Thymus (tissue), 14 donors: ENCODE measurements at places on chromosomes 16 and 17.

DNA sequence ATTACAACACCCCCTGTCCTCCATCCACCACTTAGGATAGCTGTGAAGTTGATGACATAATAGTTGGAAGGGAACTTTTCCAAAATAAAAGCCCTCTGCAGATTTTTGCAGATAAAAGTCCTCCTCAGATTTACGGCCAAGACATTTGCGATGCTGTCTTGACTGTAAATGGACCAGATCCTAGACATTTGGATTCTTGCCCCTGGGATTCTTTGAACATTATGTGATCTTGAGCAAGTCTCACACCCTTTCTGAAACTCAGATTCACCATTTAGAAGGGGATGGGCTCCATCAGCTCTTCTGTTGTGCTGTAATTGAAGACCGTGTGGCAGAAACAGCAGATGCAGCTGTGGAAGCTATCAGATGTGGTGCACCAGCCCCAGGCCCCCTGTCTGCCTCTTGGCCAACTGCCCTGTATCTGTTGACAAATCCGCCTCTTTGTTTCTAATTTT lies 153.9 kb upstream of the CACNG3 start:
- peak; percentile 24 for DNase-seq

DNA sequence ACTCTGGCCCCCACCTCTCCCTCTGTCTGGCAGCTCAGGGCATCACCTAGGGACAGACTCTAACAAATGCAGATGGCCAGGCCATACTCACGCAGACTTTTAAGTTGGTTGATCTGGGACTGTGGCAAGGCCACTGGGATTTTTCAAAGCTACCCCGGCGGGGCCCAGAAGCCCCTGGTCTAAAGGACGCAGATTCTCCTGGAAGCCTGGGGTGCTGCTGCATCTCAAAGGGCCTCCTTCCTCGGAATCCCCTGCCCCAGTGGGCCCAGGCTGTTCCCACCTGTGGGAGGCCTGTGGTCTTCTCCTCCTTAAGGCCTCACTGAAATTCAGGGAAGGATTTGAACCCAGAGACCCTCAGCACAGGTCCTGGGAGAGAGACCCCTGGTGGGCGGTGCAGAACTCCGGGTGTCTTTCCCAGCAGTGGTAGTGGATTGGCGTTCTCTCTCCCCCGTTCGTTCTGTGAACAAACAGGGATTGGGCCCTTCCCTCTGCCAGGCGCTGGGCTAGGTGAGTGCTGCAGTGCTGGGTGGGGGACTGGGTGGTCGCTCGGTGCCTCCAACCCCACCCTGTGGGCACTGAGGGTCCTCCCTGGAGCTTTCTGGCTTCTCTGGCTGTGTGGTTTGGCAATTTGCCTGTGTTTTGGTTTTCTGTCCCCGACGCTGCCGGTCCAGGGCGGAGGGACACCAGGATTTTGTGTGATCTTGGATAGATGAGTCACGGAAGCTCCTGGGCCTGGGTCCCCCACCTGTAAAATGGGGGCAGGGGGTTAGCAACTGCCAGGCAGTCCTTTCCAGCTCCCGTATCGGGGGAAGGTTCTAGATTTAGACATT lies 160.5 kb upstream of the GSE1 start:
- no peak for DNase-seq

DNA sequence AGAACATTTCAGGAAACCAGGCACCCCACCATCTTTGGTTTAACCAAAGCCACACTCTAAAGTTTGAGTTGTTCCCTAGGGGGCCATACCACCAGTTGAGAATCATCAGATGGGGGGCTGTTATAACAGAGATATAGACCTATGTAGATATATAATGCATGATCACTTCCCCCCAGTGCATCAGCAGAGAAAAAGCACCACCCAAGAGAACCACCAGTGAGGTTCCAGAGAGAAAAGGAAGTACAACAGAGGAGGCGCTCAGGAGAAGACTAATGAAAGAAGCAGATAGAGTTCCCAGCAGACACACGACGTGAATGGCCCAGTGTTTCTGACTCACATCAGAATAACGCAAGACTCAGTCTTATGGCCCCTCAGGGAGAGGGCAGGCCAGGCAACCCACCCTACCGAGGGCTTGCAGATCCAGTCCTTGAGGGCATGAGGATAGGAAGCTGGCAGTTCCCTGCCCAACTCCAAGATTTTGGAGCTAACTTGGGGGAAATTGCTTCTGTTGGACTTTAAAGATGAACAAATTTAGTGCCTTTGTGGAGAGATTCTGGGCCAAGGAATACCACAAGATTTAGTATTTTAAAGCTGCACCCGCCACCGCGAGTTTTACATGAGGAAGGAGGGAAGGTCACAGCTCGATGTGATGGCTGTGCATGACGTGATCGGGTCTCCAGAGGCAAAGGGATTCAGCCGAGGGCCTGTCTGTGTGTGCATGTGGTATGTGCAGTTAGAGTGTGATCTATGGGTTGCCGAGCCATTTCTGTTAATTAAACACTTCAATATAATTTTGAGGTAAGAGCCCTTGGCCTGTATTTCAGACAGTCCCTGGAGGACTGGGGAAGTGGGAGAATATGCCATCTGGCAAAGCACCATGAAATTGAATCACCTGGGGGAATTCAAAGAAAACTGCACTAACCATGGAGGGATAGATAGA lies 53.1 kb downstream of the AIPL1 start:
- no peak for DNase-seq

- DNase-seq, result no peak
These were observed 27.2 kb upstream of the METRNL start for GRCh38 chr17:83052241-83052564.

- peak; percentile 75 for DNase-seq
These were observed 37.7 kb downstream of the DUSP14 start for GRCh38 chr17:37527249-37527851.

- no peak for DNase-seq
These were observed 355.0 kb downstream of the GRIN2A start for GRCh38 chr16:9827062-9827752.

- no peak for DNase-seq
These were observed 9.9 kb downstream of the TSPOAP1 start for GRCh38 chr17:58318627-58319172.

GRCh38 chr17:3857261-3858105 lies 11.4 kb upstream of the NCBP3 start:
- DNase-seq, result no peak

- DNase-seq, result no peak
These were observed 104.5 kb downstream of the HS3ST4 start for GRCh38 chr16:25796239-25796638.

GRCh38 chr17:50218771-50219315 lies 17.4 kb upstream of the COL1A1 start:
- DNase-seq, result no peak

GRCh38 chr16:51818342-51818944 lies 667.4 kb upstream of the SALL1 start:
- DNase-seq, result no peak

DNA sequence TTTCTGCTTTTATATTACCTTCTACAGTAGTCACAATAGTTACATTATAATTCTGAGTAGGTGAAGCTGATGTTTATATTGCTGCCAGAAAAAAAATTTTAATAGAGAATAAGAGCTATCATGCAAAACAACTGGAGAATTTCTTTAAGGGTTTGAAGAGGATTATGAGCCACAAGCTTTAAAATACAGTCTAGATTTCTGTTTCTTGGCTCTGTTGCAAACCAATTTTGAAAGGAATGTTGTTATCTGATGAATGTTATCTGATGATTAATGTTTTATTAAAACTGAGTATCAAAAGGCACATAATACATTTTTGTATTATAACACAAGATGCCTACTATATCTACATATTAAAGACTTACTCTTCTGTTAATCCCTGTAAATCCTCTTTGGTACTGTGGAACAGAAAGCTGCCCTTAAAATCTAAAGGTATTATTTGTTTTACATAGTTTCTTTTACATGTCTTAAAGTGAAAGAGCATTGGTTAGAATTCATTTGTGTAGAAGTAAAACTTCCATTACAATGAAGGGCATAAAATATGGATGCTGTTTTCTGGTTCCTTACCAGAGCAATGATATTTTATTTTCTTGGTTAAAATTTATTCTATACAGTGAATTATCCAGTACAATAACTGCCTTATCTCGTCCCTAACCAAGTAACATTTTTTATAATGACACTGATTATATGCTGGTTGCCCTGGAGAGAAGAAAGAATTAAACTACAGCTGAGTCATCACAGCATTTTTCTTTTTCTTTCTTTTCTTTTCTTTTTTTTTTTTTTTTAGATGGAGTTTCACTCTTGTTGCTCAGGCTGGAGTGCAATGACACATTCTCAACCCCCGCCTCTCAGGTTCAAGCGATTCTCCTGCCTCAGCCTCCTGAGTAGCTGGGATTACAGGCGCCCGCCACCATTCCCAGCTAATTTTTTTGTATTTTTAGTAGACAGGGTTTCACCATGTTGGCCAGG lies 205.7 kb downstream of the TANC2 start:
- no peak for DNase-seq

GRCh38 chr17:50818921-50819657 lies 16.3 kb upstream of the WFIKKN2 start:
- no peak for DNase-seq

- DNase-seq, result no peak
These were observed 40.2 kb downstream of the REXO5 start for GRCh38 chr16:20846551-20846950.

DNA sequence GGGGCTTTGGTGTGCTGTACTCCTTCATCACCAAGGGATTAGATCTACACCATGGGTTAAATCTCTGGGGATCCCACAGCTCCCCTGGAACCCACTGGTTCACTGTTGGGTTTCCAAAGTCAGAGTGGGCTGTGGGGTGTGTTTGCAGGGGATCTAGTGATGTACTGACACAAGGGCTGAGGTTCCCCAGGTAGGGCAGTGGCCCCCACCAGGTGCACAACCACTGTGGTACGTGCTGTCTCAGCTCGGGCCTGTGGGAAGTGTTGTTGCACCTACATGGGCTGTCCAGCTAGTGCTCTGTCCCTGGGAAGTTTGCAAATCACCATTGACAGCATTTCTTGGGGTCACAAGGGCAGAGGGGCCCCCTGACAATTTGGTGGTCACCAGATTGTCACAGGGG lies 134.4 kb upstream of the CDH8 start:
- DNase-seq, result no peak

GRCh38 chr16:29972992-29973383 lies 680 bp upstream of the TAOK2 start:
- DNase-seq, result no peak

GRCh38 chr17:43533699-43534098 lies 12.4 kb downstream of the ETV4 start:
- DNase-seq, result no peak
